ENCODE measurements at places on chromosomes 7 and 10. TPM values are rescaled to one million over a fixed set of nuclear protein-coding genes. Genes with fewer than 3 reads are reported as not detected.

Gene TEX47
- total RNA-seq, result not detected

Gene AKR1C4
- 0.13 TPM for total RNA-seq

Gene SAMD9
- total RNA-seq, result 11.3 TPM

Gene LGI1
- not detected for total RNA-seq

Gene PKD2L1
- total RNA-seq, result not detected

Gene HKDC1
- 0.13 TPM for total RNA-seq

Gene ACBD7
- 3.1 TPM for total RNA-seq

Gene FASTK
- 49.3 TPM for total RNA-seq

Gene CPXM2
- total RNA-seq, result 0.26 TPM

Gene GIMAP7
- 108 TPM for total RNA-seq

Gene LBX1
- not detected for total RNA-seq

Gene MUC12
- total RNA-seq, result not detected

Gene CEP41
- 3.3 TPM for total RNA-seq

Gene SLC26A3
- total RNA-seq, result not detected

Gene CYP2E1
- total RNA-seq, result 0.13 TPM

Gene ARHGEF5
- 0.38 TPM for total RNA-seq

Gene IRF5
- total RNA-seq, result 0.26 TPM

Gene PPP1R3C
- total RNA-seq, result 0.13 TPM

Data from dermis microvascular lymphatic vessel endothelial cell (primary cell).